ENCODE measurements at places on chromosomes 3 and 15.

DNA sequence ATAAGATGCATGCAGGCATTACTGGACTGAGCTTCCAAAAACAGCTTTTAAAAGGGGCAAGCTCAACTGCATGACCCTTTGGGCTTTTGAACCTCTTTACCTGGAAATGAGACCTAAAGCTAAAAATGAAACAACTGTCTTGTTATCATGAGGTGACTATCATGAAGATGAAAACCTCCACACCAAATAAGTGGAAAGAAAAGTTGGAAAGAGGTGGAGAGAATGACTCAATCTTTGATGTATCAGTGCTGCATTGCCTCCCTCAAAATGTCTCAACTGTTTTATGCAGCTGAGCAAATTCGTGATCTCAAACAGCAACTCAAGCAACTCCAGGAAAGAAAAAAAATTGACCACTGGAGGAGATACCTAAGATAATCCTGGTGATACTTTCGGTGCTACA is 307.1 kb downstream of the KBTBD8 start:
- DNase-seq: no peak

DNA sequence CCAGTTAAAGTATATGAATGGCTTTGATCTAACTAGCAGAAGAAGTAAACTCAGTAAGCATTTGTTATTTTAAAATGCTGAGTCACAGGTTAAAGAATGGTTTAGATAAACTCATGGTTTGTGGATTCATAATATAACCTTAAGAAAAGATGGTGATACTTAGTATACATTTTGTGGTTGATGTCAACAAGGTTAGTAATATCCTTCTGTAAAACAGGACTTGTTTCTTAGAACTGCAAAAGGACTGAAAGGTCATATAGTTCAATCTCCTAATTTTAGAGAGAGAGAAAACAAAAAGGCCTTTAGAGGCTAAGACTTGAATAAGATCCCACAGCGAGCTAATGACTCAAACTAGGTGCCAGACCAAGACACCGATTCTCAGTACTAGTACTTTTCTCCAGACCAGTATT is 50.0 kb downstream of the STRIT1 start:
- peak; percentile 21 for DNase-seq

GRCh38 chr3:49333091-49333490 is 6.8 kb downstream of the USP4 start:
- no peak for DNase-seq

GRCh38 chr3:25419251-25419650 is 8.8 kb upstream of the RARB start:
- peak; percentile 30 for DNase-seq

DNA sequence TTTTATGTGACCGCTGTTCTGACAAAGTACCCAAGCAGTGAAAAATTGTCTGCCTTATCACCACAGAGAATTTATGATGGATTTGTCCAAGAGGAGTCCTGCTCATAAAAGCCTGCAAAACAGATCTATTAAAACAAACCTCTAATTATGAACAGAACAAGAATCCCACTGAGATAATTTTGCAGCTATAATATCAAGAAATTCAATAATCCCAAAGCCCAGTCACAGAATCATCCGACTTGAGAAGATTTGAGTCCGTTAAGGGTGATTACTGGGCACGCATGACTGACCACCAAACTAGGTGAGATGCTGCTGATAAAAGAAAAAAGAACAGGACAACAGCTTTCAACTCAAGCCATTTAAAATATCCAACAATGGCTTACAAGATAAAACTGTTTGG is 231.0 kb upstream of the WNT5A start:
- no peak for DNase-seq

- no peak for DNase-seq
These were observed 99.7 kb downstream of the NAALADL2 start for GRCh38 chr3:174958671-174959328.

GRCh38 chr3:185502987-185503386 is 4.2 kb upstream of the TMEM41A start:
- DNase-seq: no peak

DNA sequence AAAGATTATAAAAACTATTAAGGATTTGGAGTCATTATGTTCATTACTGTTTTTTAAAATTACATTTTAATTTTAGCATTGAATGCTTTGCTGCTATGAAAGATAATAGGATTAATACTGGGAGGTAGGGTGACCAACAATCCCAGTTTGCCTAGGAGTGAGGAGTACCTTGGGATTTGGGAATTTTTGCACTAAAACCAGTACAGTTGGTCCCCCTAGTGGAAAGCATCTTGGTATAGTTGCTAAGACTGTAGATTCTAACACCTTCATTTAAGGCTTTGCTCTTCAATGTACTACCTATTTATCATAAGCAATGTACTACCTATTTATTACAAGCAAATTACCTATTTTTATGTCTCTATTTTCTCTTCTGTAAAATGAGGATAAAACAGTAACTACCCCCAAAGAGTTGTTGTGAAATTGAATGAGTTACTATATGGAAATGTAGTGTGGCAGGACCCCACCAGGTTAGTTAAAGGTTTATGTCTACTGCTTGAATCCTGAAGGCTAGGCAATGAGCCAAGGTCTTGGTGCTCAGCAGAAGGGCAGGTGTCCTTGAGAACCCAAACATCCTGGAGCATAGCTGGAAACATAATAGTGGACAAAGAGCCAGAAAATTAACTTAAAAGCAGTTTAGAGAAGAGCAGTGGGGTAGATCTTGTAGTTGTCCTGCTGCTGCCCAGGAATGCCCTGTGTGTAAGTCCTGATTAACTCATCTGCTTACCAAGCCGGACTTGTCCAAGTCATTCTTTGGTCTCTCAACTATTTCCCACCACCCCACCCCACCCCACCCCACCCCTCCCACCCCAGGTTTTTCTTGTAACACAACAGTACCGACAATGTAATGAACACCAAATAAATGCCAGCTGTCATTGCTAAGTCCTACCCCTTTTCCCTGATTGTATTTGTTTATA is 49.2 kb upstream of the NMD3 start:
- no peak for DNase-seq

- DNase-seq: peak; percentile 26
These were observed 613.6 kb upstream of the CBLB start for GRCh38 chr3:106482451-106482850.

DNA sequence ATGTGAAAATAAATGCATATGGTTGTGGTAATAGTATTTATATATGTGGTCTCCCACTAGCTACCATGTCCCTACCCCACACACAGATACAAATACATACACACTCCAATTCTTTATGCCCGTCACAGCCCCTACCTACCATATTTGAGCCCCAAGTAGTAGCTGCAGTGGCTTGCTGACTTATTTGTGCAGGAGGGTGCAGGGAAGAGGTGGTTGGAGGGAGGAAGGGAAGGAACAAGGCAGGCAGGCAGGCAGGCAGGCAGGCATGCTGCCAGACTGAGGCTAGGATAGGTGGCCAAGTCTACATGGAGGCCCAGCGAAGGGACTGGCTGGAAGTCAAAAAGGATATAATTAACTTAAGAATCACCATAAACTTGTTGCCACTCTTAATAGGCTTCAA is 82.9 kb downstream of the SCN11A start:
- no peak for DNase-seq

- no peak for DNase-seq
These were observed 14.6 kb downstream of the ETV5 start for GRCh38 chr3:186094271-186094670.

DNA sequence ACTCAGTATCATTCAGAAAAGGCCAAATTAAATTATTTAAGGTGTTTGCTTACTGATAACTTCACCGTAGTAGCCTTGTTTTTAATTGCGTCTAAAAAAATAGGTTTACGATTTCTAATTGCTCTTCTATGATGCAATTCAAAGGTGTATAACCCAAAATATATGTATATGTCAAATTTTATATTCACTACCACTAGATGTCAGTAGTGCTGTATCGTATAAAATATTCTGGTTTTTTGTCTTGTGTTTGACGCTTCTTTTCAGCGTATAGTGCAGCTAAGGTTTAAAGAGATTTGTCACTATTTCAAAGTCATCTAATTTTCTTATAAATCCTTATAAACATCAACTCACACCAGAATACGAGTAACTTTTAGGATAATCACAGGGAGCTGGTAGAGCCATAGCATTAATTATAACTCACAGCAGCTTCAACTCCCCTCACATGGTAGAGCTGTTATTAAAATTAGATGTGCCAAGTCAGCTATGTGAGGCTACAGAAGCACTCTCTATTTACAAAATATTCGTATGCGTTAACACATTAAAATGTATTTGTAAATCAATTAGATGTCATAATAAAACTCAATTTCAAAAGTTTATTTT is 3.5 kb downstream of the PFN2 start:
- DNase-seq: peak; percentile 87

DNA sequence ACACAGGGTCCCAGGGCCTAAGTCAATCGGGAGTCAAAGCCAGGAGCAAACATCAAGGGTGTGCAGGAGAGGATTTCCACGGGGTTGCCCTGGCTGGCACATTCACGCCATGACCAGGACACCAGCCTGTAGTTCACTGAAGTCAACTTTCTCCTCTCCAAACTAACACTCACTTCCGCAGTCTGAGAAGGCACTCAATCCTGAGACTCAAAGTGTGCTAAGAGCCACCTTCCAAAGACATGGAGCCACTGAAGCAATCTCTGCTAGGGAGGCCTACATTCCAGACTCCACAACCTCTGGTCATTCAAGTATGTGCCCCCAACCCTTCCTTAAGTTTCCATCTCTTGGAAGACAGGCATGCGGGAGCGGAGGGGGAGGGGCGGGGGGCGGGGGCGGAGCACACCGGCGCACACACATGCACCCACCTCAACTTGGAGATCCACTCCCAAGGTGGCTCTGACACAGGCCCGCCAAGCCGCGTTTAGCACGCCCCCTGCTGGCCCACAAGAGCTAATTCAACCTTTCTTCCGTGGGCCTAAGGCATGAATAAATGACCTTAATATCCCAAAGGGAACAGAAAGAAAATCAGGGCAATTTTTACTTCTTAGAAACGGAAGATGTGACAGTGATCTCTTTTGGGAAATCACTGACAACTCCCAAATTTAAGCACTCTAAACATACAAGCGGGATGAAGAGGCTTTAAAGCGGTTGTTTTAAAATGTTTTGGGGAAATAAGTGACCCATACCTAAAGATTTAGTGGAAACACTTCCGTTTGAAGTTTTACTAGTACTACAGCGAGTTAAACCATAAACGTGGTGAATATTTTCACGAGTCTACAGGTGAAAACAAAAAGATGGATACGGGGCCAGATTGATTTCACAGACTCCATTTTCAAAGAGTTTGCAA is 162.5 kb upstream of the CHRNA7 start:
- peak; percentile 62 for DNase-seq

DNA sequence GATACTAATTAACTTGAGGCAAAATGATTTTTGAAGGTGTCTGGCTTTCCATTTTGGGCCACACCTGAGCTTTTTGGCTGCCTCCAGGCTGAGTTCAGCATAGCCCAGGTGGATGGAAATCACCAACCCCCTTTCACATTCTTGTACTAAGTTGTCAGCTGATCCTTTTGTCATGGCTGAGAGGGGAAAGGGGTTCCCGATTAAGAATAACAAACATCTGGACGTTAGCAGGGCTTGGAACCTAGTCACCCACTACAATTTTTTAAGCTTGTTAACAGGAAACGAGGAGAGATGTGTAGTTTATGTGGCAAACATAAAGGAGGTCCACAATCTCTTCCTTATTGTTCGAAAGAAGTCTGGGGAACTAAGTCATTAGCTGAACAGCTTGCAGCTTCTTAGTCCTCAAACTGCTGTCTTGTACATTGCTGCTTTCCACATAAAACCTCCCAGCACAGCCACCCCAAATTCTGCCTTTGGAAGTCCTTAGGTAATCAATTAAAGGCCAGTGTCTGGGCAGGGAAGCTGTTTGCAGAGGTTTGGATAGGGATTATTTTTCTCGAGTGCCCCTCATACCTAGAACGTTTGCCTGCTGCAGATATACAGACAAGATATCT is 5.0 kb downstream of the NR2F2 start:
- peak; percentile 35 for DNase-seq

DNA sequence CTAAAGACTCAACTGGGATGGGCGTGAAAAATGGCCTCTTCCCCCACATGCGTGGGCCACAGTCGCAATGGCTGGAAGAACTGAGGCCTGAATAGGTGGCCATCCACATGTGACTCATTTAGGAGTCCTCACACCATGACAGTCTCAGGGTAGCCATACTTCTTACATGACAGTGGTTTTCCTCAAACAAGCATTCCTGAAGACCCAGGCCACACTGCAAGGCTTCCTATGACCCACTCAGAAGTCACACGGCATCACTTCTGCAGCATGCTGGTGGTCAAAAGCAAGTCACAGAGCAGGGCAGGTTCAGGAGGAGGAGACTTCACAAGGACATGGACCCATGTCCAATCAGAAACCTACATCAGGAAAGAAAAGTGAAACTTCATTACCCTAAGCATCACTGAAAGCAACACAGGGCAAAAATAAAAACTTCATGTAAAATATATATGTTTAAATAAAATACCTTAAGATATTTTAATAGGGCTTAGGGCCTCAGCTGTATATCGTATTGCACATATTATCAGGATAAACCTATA is 257.1 kb downstream of the OPA1 start:
- DNase-seq: no peak

- DNase-seq: no peak
These were observed 133.0 kb upstream of the THBS1 start for GRCh38 chr15:39447881-39448280.

GRCh38 chr3:57060089-57060821 is at the start of gene SPATA12:
TSS of gene SPATA12 (plus strand) at chr3:57060664. CDS start at chr3:57073695, 13,031 bp downstream.
- DNase-seq: peak; percentile 80

DNA sequence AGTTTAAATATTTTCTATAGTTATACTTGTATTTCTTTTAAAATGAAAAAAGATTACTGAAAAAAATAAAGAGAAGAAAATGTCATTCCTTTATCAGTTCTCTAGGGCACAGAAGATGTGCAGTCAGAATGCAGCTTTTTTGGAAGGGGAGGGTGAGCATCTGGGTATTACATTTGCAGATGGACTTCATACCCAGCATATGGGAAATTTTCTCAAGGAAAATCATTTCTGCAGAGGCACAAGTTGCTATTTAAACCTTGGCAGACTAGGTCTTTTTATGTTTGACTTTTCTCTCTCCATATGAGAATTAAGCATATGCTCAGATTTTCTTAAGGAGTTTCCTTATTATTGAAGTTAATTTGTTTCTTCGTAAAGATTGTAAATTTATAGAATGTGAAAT is 39.5 kb upstream of the ZNF385D start:
- no peak for DNase-seq

- DNase-seq: no peak
These were observed 227.3 kb downstream of the CACNA2D3 start for GRCh38 chr3:54349691-54350090.

DNA sequence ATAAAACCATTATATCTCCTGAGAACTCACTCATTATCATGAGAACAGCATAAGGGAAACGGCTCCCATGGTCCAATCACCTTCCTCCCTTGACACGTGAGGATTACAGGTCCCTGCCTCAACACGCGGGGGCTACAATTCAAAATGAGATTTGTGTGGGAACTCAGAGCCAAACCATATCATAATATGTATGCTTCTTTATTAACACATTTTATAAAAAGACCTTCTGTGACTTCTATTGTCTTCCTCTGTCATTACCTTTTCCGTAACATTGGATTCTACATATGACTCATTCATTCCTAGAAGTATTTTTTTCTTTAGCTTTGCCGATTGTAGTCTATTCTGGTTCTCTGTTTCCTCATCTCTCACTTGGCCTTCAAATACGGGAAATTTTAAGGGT is 267.2 kb upstream of the ROBO1 start:
- DNase-seq: no peak

GRCh38 chr15:73756947-73757513 is 3.9 kb upstream of the INSYN1 start:
- no peak for DNase-seq

Measured in adipocyte (in vitro differentiated cells).